ENCODE measurements at places on chromosomes 13 and 19.

DNA sequence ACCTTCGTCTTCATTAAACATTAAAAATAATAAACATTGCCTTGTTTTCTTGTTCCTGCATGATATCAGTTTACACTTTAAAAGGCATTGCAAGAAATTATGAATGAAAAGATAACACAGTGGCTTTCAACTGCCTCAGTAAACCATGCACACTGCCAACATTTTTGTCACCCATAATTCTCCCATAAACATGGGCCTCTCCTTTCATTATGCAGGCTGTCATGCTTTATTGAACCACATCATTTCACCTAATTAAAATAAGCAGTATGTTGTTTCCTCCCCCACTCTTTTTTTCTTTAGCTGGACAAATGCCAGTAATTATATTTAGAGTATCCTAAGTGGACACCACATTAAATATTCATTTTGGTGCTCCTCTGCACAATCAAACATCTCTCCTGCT lies 1566.5 kb upstream of the SLC10A2 start:
- no peak for DNase-seq

DNA sequence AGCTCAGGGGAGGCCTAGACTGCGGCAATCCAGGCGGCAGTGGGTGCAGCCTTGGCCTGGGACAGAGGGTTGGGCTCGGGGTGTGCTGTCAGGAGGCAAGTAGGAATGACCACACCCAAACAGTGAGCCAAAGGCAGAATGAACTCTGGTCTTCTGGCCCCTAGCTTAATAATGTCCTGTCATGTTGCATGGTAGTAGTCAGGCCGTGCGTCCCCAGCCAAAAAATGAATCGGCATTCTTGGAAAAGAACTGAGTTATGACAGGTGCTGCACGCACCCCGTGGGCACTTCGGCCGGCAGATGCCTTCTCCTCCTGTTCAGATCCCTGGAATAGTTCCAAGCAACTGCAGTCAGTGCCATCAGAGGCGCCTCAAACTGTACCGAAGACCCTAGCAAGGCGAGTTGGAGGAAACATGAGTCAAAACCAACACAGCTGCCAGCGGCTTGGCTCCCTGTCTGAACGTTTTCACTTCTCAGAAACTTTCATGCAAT lies 55.9 kb downstream of the ATP7B start:
- no peak for DNase-seq

DNA sequence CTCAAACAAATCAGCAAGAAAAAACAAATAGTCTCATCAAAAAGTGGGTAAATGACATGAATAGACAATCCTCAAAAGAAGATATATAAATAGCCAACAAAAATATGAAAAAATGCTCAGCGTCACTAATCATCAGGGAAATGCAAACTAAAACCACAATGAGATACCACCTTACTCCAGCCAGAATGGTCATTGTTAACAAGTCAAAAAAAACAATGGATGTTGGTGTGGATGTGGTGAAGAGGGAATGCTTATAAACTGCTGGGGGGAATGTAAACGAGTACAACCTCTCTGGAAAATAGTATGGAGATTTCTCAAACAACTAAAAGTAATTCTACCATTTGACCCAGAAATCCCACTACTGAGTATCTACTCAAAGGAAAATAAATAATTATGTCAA lies 239.2 kb upstream of the RFC3 start:
- no peak for DNase-seq

DNA sequence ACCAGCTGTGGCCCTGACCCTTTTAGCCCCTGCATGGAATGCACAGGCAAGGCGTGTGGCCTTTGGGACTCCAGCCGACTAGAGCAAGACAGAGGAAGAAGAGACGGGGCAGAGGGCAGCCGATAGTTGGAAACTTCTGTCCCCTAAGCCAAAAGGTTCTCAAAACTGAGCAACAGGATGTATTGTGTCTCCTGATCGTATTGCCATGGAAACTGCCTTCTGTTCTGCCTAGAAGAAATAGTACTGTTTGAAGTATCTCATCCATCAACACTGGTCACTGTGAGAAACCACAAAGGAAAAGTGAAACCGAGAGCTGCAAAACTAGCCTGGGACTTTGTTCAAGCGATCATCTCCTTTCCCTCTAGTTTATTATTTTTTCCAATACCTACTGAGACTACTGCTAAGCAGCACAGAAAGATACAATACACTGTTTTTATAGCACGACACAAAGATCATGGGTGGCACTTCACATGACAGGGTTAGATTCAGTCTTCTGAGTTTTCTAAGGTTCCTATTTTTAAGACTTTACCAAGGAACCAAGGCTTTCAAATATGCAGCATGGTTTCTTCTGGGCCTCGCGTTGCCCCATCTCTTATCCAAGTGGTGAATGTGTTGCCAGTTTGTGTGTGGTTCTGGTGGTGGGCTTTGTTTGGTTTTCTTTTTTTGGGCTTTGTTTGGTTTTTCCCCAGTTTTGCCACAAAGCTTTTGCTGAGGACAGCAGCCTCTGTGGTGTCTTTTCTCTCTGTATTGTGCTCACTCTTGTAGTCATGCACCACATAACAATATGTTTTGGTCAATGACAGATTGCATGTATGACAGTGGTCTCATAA lies 49.3 kb upstream of the GPR183 start:
- no peak for DNase-seq

DNA sequence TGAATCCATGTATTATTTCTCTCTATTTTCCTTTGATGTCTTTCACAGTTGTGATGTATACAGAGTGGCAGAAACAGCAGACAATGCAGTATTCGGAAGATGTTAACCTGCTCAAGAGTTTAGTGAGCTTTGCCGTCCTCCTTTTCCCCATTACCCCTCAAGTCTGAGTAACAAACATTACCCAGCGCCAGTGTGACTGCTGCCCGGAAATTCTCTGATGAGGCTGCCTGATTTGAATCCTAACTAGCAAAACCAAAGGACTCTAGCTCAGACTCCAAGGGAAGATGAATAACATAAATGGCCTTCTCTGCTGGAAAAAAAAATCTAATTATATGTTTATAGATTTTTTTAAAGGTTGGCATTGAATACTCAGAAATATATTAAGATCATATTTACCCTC lies 247.3 kb upstream of the SOX21 start:
- DNase-seq, result no peak

- no peak for DNase-seq
Measured at GRCh38 chr13:50162001-50162400, 146.8 kb downstream of the KCNRG start.

GRCh38 chr13:25988661-25989060 lies 63.2 kb downstream of the SHISA2 start:
- DNase-seq, result no peak

Measured in T-helper 2 cell (primary cell).